8988T (cell line): ENCODE measurements at places on chromosomes 2 and 18.

DNA sequence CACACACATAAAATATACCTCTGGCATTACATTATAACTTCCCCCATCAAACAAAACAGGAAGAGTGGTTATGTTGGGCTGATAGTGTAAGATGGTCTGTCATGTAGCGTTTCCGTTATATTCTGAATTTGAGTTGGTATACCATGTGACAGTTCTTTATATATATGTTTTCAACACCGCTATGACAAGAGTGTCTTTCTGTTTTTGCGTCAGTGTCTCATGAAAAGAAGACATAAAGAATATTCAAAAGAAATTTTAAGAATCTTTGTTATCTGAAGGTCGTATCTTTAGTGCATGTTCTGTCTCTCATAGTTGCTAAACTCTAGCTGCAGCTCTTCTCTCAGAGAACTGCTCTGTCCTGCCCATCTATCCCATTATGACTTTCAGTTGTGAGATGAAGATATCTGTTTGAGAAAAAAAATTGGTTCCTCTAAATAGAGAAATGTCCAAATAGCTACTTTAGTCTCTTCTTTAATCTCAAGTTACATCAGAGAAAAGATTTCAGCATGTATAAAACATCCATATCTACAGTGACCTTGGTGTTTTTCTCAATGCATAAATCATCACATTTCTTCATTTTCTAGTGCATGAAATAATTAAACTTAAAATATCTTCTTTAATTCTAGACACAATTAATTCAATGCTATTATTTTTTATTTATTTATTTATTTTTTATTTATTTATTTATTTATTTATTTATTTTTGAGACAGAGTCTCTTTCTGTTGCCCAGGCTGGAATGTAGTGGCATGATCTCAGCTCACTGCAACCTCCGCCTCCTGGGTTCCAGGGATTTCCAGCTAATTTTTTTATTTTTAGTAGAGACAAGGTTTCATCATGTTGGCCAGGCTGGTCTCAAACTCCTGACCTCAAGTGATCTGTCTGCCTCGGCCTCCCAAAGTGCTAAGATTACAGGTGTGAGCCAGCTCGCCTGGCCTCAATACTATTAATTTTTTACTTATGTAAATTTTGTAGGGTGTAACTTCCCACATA, 24.3 kb upstream of the PSME4 start:
- DNase-seq: no peak

DNA sequence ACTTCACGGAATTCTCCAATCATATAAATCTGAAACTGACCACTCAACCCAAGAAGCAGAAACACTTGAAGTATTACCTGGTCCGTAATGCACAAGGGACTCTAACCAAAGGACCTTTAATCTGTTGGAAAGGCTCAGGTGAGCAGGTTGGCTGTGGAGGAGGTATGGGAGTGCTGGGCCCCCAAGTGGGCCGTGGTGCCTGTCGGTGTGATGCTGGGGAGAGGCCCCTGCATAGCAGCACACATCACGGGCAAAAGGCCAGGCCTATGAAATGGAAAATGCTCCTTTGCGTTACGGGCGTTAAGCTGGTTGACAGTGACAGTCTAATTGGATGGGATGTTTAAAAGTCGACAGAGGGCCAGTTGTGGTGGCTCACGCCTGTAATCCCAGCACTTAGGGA, 42.6 kb downstream of the GREB1 start:
- DNase-seq: no peak

DNA sequence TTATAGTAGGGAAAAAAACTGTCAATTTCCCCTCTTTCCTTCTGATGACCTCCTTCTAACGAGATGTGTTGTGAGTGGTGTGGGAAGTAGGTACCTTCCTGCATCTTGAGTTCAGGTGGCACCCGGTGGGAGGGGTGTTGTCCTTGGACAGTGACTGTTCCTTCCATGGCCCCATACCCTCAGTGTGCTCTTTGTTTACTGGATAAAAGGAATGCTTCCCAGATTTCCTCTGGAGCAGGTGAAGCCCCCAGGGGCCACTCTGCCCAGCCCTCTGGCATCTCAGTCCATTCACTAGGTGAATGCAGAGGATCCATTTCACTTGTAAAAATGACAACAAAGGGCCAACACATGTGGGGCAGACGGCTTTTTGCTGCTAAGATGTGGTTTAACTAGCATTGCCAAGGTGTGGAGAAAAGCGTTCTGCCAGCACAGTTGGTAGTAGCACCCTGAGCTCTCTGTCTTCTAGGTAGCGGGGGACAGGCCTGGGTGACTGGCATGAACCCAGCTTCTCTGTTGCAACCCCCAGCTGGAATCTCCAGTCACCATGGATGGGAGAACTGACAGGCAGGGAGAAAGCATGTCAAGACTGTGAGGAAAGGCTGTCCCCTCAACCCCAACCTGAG, 6.9 kb downstream of the GDF7 start:
- no peak for DNase-seq

DNA sequence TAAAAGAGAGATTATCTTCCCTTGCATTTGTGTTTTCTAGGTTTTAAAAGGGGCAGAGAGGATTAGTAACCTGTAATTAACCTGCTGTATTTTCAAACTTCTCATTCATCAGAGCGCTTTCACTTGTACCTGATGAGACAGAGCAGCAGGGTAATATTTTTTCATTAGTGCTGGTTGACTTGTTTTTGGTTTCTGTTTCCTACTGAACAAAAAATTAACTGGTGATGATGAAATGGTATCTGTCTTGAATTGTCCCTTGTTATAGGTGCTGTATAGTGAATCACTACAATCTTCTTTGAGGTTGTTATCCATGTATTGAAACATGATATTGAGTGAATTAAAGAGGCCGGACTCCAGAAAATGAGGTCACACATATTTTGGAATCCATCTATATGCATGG, 37.9 kb downstream of the CDH20 start:
- no peak for DNase-seq

GRCh38 chr2:237735798-237736197, 62.8 kb upstream of the RBM44 start:
- no peak for DNase-seq
